ENCODE measurements at places on chromosomes 2 and 18. TPM values are rescaled to one million over a fixed set of nuclear protein-coding genes. Genes with fewer than 3 reads are reported as not detected.

DNA sequence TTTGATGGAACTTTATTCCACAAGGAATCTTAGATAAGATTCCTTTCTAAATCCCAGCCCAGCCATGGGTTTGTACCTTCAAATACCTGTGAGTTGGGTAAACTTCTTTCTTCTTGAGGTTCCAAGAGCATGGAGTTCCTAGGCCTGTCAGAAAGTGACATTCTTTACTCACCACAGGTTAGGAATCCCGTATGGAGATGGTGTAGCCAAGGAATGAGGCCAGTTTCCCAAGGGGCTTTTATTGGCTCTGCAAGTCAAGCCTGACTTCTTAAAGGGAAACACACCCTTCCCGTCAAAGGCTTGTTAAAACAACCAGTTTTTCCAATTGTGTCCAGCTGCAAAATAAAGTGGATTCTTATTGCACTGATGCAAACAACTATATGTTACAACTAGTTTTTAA is 45.8 kb downstream of the STK17B start:
- DNase-seq, result no peak

GRCh38 chr2:134232461-134232860 is 21.4 kb upstream of the MGAT5 start:
- no peak for DNase-seq

DNA sequence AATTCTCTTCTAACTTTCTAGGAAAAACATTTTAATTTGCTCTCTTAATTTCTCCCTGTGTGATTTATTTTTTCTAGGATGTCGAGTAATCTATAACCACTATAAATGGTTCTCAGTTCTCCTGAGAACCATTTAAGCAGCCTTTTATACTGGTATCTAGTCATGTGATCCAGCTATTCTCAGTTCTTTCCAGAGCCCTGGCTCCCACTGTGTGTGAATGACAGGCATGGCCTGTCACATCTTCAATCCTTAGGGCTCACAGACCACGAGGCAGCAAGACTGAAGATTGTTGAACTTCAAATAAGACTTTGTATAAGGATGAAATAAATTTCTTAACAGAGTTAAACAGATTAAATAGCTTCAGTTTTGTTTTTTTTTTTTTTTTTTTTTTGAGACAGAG is 219.4 kb downstream of the HNMT start:
- DNase-seq, result no peak

DNA sequence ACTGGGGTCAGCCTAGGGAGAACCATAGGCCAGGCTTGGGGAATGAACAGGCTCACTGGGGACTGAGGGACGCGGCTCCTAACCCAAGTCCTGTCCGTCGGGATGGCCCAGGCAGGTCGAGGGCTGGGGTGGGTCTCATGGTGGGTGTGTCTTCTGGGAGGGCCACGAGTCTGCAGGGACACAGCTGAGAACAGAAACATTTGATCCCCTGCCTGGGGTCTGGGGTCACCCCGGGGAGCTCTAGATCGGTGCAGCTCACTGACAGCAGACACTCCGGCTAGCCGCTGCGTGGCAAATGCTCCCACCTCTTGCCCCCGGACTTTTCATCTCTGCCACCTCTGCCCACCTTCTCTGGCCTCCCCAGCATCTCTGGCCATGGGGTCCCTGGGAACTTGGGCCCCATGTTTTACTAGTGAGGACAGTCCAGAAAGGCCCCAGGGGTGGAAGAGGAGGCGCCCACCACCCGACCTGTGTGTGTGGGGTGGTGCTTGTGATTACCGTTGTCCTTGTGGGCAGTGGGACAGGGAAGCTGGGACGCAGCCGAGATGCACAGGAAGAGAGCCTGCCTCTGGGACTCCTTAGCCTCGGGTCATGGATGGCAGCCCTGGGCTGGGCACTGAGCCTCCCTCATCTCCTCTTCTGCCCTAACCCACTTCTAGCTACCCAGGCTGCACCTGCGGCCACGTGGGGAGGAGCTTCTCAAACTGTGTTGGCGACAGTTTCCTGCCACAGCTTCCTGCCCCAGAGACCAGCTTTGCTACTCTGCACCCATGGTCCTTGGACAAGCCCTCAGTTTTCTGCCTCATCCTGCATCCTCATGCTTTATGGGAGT is 4.9 kb downstream of the ZAP70 start:
- no peak for DNase-seq

DNA sequence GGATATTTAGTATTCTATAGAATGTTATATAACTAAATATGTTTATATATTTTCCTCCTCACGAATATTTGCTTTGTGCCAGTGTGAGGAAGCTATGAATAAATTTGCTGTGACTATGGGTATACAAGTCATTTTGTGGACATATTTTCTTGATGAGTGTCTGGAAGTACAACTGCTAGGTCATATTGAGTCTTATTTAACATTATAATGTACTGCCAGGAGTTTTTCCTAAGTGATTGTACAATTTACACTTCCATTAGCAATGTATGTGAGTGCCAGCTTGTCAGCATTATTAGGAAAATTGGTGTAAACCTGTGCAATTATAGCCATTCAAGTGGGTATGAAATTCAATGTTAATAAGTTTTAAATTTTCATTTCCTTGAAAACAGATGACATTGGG is 1328.9 kb upstream of the TMEFF2 start:
- DNase-seq, result no peak

The NEB gene
- total RNA-seq, result 1.5 TPM

The UGT1A9 gene
- not detected for total RNA-seq

The GATA6 gene
- total RNA-seq, result 56.0 TPM
